Hematopoietic multipotent progenitor cell treated with erythropoietin and hydrocortisone succinate and interleukin-3 and kit ligand, for 4 days (in vitro differentiated cells): ENCODE measurements at places on chromosomes 6 and 20.

GRCh38 chr6:148501178-148501590, 158.5 kb downstream of the SASH1 start:
- DNase-seq = no peak

GRCh38 chr6:147639279-147639678, 130.8 kb downstream of the SAMD5 start:
- DNase-seq = no peak

- no peak for DNase-seq
Observed at GRCh38 chr20:54433636-54434035, 41.8 kb upstream of the DOK5 start.

DNA sequence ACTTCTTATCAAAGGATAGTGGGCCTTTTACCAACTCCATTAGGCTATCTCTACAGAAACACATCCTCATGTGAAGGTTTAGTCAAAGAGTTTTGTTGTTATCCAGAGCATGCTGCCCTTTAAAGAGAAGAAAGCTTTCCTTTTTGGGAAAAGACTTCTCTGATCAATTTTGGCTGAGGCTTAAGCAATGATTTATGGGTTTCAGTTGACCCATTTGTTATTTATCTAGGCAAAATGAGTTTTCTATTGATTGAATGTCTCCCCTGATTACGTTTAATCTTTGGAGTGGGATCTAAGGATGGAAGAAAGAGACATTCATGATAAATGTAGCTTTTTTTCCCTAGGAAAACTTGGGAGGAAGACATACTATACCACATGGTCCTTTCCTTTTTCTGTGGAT, 326.6 kb upstream of the JAG1 start:
- no peak for DNase-seq

DNA sequence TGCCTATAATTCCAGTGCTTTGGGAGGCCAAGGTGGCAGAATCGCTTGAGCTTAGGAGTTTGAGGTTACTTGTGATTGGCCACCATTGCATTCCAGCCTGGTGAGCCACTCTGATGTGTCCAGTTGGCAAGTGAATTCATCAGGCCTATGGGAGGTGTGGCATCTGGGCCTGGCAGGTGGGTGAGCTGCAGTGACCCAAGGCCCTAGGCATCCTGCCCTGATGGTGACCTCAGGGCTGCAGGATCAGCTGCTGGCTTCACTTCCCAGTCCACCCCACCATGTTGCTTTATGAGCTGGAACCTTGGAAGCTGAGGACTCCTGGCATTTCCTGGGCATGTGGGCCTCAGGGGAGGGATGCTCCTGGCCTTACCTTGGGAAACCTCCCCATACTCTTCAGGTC, 20.5 kb downstream of the RSPH9 start:
- no peak for DNase-seq

- no peak for DNase-seq
Observed at GRCh38 chr6:2977799-2978590, 6.6 kb upstream of the SERPINB6 start.

- no peak for DNase-seq
Observed at GRCh38 chr20:22584922-22585785, 782 bp upstream of the FOXA2 start.

DNA sequence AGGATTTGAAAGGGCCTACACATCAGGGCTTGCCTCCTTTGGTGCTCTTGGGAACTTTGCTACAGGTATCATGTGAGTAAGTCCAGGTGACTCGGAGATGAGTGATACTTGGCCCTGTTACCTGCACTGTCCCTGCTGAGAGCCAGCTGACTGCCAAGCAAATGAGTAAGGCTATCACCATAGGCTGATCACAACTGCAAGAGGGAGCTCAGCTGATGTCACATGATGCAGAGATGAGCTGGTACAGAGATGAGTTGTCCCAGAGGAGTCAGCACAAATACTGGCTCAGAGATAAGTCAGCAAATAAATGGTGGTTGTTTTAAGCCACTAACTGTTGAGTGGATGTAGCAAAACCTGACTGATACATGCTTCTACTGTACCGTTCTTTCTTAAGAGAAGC, 41.4 kb downstream of the LAMP5 start:
- no peak for DNase-seq

GRCh38 chr6:150272264-150272975, 96.4 kb upstream of the IYD start:
- no peak for DNase-seq

- DNase-seq = no peak
Observed at GRCh38 chr6:142938510-142938909, 6.5 kb downstream of the HIVEP2 start.

DNA sequence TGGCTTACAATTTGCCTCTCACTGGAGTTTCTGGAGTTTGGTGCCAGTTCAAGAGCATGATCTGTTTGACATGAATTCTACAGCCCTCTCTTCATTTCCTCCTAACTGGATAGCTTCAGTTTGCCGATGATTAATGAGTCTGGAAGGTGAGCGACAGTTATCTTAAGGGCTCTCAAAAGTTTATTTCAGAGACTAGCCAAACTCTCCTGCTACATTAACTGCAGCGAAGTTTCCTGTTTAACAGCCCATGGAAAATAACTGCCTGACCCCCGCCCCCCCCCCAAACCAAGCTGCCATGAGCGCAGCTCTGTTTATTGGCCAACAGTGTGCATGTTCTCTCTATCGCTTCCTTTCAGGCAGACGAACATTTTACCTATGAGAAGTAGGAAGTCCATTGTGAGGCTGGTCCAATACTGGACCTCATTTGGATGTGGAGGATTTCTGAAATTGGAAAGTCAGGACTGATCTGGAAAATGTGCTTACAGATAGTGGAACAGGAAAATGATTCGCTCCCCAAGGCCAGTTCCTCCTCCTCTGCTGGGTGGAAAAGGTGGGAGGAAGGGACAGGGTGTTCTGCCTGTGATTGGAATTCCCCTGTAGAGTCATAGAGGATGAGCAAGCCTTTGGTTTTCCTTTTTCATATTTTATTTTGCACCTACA, 522.2 kb upstream of the JAG1 start:
- DNase-seq = no peak

- DNase-seq = no peak
Observed at GRCh38 chr6:137878029-137878428, 11.0 kb downstream of the TNFAIP3 start.

GRCh38 chr6:88704980-88705379, 258.4 kb downstream of the RNGTT start:
- DNase-seq = peak; percentile 50

DNA sequence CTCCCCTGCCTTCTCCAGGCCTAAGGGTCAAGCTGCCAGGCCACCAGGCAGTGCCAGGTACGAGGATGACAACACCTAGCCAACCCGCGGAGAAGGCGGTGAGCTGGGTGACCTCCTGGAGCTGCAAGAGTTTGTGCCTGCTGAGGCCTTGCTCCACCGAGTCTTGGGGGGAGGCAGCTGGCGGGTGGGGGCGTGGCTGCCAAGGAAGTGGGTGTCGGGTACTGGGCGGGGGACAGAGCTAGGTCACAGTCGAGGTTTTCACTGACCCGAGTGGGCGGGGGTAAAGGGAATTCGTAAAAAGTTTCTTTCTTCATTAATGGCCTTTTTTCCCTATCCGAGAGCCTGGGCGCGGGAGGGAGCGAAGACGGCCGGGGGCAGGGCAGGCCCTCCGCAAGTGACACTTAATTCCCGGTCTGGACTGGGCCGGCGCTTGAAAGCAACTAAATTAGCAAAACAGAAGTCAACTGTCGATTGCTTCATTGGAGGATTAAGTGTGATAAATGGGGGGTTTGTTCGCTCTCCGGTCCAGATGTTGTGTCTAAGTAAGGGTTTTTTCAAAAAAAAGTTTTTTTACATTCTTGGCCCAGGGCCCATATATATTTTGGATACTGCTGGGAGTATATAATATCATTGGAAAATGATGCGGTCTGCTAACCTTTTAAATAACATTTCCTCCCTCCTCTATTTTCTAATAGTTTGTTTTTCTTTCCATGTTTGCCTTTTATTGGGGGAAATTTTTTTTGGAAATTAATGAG, 43.1 kb upstream of the FOXP4 start:
- peak; percentile 13 for DNase-seq

DNA sequence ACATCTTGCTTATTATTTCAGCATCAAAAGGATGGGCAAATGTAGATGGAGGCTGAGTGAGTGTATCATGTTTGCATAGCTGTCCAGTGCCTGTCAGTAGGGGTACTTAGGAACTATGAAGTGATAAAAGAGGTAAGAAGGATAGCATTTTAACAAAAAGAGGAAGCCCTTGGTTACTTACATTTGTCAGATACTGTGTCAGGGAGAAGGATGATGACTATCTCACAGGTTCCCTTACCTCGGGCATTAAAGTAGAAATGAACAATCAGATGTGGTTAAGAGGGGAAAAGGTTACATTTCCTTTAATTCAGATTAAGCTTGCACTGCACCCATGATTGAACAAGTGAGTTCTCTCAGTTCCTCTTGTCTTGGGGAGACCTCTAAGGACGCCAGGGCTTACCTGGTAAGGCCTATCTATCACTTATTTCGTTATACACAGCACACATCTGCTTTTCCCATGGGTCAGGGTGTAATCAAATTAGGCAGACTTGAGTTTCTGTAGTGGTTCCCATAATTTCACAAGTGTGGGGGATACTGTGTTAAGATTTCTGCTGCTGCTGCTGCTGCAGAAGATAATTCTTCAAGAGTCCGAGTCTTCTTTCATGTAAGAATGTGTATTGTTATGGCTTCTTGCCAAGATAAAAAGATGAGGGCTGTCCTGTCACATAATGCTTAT, 4.5 kb downstream of the FOXO3 start:
- peak; percentile 75 for DNase-seq

DNA sequence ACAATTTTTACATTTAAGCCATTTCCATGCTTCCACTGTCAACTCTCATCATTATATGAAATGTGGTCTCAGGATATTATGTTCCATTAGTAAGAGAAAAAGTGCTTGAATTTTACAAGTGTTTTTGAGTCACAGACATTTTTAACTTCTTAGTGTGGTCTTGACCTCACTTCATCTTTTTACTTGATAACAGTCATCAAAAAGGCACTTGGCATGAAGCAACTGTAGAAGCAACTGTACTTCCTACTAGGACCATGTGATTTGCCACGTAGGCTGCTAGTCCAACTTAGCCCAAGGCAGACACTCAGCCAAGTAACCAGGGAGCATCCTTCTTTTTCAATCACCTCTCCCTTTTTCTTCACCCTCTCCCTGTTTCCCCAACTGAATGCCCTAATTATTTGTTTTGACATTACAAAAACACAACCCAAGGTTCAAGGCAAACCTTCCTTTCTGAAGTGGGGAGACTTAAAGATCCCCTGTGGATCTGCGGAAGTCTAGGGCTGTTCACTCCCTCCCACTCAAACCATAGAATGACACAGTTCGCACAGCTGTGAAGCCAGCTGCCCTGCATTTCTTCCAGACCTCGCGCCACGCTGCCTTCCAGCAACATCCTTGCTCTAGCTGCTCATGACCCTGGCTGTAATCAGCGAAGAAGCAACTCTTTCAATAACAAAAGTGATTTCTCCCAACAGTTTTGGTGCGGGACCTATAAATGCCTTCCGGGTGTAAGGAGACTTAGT, 45.0 kb downstream of the PHACTR1 start:
- no peak for DNase-seq

- DNase-seq = no peak
Observed at GRCh38 chr20:16013631-16014030, 559.6 kb downstream of the KIF16B start.

GRCh38 chr20:20207872-20208271, 155.5 kb downstream of the CFAP61 start:
- DNase-seq = no peak

DNA sequence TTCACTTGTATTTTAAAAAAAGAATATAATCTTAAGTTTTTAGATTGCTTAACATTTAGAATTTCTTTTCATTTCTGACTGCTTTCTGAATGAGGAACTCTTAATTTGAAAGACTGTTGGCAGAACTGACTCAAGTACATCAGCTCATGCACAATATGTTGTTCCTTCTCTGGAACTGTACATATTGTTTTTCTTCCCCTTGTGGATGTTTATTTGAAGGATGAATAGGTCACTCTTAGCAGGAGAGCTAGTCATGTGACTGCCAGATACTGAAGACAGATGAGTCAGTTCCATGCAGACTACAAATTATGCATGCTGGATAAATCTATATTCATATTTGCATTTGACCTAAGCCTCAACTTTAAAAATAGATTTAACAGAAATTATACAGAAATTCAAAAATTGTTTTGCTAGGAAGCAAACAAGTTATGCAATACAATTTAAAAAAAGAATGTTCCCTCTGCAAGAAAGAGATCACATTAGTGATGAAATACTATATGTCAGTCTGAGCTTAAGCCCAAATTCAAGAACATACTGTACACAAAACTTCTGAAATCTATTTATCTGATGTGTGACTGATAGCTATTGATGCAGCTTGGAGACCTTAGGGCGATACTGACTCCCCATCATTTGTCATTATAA, 1274.9 kb upstream of the GJE1 start:
- peak; percentile 24 for DNase-seq

- no peak for DNase-seq
Observed at GRCh38 chr20:40599987-40600386, 89.0 kb downstream of the MAFB start.

DNA sequence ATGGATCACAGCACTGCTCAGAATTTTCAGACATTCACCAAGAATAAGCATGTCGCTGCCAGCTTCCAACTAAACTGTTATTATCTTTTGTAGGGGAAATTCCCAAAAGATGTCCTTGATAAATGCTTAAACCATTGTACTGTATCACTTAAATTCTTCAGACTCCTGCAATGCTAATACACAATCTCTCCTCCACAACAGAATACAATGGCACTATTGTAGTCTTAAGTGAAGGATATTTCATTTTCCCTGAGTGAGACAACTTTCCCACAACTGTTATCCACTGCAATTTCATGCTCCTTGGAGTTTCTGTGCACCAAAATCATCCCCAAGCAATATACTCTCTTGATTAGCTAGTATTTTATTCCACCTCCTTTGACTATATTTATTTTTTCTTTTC, 189.7 kb downstream of the COL9A1 start:
- no peak for DNase-seq

- no peak for DNase-seq
Observed at GRCh38 chr6:9057937-9058336, 622.6 kb upstream of the SLC35B3 start.

DNA sequence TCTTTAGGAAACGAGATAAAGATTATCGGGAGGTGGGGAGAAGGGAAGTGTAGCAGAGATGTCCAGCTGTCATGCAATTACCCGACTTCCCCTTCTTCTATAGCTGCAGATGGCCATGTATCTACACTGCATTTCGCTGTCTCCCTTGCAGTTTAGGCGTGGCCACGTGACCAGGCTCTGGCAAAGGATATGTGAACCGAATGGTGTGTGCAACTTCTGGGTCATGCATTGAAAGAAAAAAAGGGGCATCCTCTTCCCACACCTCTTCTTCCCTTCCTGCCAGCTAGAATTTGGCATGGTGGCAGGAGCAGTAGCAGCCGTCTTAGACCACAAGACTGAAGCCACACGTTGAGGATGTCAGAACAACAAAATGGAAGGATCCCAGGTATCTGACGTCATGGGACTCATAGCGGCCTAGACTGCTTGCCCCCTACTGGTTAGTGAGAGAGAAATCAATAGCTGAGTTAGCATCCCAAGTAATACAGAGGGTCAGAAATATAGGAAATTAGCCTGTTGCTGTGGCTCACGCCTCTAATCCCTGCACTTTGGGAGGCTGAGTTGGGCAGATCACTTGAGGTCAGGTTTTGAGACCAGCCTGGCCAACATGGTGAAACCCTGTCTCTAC, 32.8 kb downstream of the TCF15 start:
- DNase-seq = peak; percentile 72
